ENCODE measurements at places on chromosomes 11 and 22.

- no peak for DNase-seq
These were observed 6.2 kb downstream of the TBX1 start for GRCh38 chr22:19766511-19767426.

DNA sequence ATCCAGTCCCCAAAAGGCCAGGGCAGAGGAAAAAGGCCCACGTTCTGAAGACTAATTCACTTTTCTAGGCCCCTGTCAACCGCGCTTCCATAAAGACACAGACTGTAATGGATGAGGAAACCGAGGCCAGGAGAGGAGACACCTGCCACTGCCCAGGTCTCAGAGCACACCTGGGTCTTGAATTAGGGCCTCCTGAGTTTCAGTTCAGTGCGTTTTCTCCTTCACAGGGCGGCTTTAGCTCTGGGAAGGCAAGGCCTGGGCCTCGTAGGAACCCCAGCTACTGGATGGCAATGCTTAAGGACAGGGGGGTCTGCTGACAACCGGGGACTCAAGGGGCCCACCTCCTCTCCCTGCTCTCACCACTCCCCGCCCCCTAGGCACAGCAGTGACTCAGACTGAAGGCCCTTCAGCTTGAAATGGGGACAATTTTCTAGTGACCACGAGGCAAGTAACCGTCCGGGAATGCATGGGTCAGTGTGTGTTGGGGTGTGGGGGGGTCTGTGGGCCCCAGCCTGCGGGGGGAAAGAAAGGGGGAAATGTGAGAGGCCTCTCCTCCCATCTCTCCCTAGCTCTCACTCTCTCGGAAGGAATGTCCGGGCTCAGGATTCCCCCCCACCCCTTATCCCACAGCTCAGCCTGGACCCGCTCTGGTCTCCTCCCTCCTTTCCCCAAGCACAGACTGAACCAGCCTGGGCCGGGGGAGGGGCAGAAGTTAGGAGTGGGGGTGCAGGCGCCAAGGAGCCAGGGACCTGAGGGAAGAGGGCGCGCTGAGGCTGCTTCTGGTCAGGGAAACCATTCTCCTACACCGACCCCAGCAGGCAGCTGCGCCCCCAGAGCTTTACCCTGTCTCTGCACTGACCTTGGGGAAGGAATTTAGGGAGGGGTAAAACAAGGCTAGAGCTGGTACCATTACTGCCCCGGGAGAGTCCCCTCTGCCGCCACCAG lies 17.2 kb downstream of the CREB3L1 start:
- no peak for DNase-seq

DNA sequence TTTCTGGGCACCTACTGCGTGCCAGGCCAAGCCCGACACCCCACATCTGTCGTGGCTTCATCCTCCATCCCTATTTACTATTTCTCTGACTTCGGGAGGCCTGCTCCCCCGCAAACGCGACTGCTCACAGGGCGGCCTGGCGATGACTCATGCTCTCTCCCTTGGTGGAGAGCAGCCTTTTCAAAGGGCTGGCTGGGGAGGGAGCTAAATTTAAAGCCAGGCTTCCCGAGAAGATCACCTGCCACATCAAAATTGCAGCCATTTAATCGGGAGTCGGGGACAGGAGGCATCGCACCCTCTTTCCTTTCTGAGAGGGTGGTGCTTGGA lies 24.9 kb upstream of the SHISAL1 start:
- DNase-seq, result no peak

DNA sequence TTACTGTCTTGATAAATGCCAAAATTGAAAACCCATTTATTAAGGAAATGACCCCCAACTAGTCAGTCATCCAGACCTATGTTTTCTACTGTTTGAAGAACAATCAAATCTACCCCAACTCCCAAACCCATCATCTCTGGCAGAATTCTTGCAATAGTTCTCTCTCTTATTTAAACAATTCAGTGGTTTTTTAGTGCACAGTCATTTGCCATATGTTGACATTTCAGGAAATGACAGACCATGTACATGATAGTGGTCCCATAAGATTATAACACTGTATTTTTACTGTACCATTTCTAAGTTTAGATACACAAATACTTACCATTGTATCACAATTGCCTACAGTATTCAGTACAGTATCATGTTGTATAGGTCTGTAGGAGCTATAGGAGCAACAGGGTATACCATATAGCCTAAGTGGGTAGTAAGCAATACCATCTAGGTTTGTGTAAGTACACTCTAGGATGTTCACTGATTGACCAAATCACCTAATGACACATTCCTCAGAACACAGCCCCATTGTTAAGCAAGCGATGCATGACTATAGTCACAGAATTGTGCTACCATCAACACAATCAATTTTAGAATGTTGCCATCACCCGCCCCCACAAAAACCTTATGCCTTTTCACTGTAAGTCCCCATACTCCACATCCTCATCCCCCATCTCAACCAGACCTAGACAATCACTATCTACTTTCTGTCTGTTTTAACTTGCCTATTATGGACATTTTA lies 41.8 kb downstream of the MMP20 start:
- no peak for DNase-seq

DNA sequence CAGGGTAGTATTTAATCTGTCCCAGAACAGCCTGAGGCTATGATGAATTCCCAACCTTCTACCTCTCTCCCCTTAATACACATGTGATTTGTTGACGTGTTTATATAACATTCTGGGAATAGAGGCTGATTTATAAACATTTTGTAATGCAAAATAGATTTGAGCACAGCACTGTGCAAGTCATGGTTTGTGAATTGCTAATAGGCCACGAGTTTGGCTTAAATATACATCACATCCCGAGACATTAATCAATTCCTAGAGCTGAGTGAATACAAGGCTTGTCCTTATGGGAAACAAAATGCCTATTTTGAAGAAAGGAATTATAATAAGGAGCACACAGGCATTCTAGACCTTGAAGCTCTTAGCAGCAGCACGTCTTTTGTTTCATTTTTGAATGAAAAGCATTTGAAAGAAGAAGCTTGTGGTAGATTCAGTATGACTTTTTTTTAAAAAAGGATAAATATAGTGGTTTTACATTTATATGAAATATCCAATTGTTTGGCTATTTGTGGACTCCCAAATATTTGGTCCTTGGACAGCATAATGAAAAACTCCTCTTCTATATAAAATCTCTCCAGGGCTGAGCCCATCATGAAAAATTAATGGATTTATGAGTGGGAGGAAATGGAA lies 116.4 kb downstream of the SLC17A6 start:
- no peak for DNase-seq

- no peak for DNase-seq
These were observed 1002.7 kb downstream of the BRD1 start for GRCh38 chr22:48824712-48825651.

DNA sequence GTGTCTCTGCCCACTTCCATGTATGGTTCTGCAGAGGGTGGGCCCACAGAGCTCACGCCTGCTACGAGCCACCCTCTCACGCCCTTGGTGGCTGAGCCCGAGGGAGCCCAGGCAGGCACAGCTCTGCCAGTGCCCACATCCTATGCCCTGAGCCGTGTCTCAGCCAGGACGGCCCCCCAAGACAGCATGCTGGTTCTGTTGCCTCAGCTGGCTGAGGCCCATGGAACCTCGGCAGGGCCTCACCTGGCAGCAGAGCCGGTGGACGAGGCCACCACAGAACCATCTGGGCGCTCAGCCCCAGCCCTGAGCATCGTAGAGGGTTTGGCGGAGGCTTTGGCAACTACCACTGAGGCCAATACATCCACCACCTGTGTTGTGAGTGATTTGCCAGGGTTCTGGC lies 64.0 kb downstream of the OTOG start:
- no peak for DNase-seq

DNA sequence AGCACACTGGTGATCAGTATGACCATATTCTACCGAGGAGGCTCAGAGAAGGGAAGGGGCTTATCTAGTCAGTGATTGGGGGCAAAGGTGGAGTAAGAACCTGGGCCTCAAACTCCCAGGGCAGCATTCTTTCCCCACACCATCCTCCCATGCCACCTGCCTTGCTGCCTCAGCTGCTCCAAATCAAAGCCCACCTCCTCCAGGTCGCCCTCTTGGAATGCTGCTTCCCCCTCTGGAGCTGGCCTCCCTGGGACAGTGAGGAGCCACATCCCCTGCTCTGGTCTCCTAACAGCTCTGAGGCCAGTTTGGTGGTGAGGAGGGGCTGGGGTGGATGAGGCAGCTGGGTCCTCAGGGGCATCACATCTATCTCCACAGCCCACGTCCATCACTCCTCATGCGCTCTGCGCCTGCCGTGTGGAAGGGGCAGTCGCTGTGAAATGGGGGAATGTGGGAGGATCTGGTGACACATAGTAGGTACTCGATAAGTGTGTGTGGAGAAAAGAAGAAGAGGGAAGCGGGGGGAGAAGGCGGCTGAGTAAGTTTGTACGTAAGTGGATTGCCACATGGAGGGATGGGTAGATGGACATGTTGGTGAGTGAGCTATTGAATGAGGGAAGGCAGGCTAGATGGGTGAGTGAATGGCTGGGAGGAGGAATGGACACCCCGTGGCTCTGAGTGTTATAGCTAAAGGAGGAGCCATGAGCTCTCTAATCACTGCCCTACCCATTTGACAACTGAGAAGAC lies 16.1 kb upstream of the ARHGEF17 start:
- no peak for DNase-seq

DNA sequence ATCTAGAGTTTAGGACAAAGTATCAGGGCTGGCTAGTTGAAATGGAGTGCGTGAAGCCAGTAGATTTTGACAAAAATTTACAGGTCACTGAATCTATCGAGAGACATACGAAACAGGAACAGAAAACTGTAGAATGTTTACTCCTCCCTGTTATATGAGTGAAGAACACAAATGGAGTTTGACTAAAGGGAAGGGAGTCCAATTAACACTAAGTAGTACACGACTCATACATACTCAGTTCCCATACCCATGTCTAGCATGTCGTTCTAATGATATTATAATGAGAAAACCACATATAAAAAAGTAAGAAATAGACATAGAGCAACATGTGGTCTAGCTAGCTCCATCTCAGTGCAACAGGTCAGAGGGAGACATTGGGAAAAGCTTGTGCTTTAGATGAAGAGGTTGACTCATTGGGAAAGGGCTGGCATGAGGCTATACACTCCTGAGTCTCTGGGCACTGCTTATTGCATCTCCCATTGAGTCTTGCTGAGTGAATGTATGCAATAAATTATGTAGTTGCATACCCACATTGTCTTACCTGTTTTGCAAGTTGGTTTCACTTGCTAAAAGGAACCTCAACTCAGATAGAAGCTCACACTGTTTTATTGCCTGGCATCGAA lies 43.5 kb downstream of the CD44 start:
- no peak for DNase-seq

DNA sequence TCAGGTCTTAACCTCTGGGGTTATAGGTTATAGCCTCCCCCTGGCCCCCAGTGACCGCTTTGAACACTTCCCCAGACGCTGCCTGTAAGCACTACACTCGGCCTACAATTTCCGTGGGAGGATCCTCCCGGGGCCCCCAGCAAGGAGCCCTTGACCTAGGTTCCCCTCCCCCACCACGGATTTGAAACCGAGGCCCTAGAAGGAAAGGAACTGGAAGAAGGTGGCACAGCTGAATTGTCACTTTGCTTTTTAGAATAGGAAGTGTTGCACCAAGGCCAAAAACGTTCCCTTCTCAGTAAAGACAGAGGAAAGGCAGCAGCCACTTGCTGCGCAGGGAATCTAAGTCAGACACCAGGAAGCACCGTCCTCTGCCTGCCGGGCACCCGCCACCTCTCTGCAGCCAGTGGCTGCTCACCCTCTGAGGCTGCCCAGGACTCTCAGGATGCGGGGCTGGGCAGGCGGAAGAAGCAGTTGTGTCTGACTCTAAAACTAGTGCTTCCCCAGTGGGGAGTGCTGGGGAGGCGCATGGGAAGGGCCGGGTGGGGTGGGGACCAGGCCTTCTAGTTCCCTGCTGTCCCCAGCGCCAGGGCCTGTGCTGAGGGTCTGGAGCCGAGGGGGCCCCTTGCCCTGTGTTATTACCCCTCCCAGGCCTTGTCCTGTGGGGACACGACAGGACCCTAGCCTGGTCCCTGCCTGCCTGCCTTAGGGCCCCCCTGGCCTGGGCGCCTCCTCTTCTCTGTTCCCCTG lies 7.9 kb upstream of the FLRT1 start:
- no peak for DNase-seq

DNA sequence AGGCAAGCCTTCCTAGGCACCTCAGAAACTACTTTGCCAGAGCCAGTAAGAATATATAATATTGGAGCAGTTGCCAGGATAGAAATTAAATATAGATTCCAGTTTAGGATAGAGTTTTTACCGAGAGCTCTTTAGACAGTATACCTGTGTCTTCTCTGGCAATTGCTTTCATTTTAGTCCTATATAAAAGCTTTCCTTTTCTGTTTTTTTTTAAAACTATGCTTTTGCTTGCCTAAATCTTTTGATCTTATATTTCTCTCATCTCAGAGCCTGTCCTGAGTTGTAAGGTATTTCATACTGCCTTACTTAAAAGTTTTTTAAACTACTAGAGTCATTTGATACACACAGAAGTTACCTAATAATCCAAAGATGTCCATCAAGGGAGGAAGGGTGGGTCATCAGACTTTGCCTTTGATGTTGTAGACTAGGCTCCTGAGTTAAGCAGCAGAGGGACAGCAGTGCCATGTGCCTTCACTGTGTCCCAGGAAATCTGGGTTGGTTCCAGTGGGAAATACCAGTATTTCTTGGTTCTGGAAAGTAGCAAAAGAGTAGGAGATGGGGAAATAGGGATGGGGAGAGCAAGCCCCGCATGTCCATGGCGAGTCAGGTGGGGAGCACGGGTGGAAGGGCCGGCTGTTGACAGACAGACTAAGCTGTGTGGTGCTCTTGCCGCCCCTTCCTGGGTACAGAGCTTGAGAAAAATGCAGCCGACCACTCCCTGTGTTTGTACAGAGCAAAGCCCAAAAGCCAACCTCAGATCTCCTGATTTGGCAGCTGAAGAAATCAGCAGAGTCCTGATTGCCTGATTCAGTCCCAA lies 11.2 kb downstream of the MCAM start:
- DNase-seq, result no peak

DNA sequence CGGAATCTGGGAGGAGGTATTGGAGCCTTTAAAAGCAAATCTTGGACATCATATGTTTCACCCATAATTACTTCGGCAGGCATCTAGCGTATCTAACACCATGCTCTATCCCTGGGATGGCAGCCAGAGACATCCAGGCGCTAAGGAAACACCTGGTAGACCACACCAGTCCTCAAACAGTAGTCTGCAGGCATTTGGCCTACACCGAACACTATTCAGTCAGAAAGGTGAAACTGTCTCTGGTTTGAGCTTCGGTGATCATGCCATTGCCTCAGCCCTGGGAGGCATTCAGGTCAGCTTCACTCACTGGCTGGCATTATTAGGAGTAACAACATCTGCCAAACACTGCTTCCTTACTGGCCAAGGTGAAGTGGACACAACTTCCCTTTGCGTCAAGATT lies 11.7 kb downstream of the SIRT3 start:
- no peak for DNase-seq

Data from progenitor cell of endocrine pancreas (in vitro differentiated cells).